ENCODE measurements at places on chromosomes 11 and 22.

GRCh38 chr11:56089697-56090096 is 3.4 kb upstream of the OR8I2 start:
- no peak for DNase-seq

- DNase-seq, result no peak
These were observed 26.4 kb downstream of the ADAMTS15 start for GRCh38 chr11:130474637-130475400.

- no peak for DNase-seq
These were observed 1.4 kb upstream of the STIM1 start for GRCh38 chr11:3853899-3854659.

DNA sequence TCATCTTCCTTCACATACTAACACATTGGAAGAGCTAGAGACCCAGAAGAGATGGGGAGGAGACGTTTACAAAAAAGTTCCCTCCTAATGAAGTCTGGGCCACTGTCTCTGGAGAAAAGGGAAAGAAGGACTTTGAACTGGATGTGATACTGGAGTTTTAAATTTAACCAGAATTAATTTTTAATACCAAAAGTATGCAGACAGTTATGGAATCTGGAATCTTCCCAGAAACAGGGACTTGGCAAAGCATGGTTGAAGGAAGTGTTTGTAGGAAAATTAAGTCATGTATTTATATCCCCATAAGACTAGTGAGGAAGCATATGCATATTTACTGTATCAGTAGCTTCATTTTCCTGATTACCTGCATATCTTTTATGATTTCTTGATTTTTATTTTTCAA is 215.5 kb downstream of the TTC28 start:
- no peak for DNase-seq

GRCh38 chr22:20083157-20083890 is 3.3 kb downstream of the DGCR8 start:
- no peak for DNase-seq

- DNase-seq, result no peak
These were observed 9.2 kb upstream of the FAM83F start for GRCh38 chr22:39985383-39986035.

GRCh38 chr22:37802310-37803194 is 5.2 kb upstream of the GCAT start:
- DNase-seq, result no peak

DNA sequence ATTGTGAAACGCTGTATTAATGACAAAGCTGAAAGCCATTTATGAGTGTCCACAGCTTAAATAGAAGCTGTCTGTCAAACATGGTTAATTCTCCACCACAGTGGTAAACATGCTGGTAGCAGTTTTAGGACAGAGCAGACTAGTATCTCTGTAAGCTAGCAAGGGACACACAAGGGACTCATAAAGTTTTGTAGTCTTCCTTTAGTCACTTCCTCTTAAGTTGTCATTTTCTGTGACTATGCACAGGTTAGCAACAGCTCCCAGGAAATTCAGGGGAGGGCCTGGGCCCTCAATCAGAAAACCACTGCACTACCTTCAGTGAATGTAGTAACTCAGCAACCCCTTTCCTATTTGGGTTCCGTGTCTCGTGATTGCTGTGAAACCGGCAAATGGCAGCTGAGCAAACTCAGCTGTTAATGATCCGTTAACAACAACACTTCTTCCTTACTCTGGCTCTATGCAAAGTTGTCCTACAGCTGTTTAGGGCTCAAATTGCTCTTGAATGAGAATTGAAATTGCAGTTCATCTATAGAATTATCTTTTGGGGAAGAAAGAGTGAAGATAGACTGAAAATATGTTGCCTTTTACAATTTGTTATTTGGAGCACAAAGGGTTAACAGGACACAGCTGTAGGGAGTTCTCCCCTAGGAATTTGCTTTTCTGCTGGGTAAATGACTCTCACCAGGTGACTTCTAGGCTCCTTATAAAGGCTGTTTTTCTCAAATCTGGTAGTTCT is at the start of gene MMP26:
Gene MMP26 (plus strand): TSS at position 731 of the 736 bp plus-strand sequence.
- no peak for DNase-seq

GRCh38 chr11:65558930-65559509 is 861 bp upstream of the LTBP3 start:
- DNase-seq, result no peak

GRCh38 chr22:37222440-37222971 is 10.2 kb upstream of the SSTR3 start:
- DNase-seq, result no peak

- peak; percentile 46 for DNase-seq
These were observed 16.4 kb downstream of the SLN start for GRCh38 chr11:107695446-107695845.

DNA sequence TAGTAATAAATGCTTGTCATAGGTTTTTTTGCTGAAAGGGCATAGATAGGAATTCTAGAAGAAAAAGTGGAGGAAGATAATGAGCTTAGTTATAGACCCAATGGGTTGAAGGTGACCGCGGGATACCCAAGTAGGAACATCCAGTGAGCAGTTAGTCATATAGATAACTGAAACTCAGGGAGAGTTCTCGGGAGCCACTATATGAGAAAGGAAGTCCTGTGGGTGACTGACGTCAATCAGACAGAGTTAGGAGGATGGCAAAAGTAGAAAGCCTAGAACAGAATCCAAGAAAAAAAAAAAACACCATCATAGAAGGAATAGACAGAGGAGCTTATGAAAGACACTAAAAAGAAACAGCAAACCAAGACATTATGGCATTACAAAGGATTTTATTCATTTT is 1.6 kb upstream of the CNGA4 start:
- DNase-seq, result no peak

DNA sequence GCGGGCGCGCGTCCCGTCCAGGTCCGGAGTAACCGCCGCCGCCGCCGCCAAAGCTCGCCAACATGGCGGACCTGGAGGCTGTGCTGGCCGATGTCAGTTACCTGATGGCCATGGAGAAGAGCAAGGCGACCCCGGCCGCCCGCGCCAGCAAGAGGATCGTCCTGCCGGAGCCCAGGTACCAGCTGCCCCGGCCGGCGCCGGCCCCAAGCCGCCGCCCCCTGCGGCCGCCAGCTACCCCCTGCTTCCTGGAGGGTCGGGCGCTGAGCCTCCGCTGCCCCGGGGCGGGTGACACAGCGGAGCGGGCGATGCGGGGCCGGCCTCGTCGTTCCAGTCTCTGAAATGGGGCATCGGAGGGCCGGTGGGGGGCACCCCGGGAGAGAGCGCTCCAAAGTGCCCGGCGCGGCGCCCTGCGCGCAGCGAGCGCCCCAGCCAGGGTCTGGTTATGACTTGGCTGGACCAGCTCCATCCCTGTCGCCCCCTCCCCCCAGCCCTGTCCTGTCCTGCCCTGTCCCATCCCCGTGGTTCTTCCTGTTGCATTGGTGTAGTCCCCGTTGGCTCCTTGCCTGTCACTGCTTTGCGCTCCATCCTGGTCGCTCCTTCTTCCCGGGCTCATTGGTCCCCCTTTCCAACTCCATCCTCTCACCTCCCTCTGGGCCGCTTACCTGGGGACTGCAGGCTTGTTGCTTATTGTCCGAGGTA is 653 bp downstream of the GRK3 start:
- DNase-seq, result no peak

DNA sequence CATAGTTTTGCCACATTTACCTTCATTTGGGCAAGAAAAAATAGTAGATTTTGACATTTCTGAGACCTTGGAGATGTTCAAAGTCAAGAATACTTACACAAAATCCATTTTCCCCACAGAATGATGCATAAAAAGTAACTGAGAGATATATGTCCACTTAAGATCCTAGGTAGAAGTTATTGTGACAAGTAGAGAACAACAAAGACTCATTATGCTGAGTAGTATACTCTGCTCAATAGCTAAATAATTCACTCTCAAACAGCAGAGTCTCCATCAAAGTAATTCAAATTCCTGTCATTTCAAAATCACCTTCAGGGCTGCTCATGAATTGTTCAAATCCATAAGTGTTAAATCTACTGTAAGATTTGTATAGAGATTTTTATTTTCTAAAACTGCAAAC is 35.3 kb downstream of the IMMP1L start:
- no peak for DNase-seq

- DNase-seq, result no peak
These were observed 83.6 kb upstream of the ZBED5 start for GRCh38 chr11:10941414-10941813.

GRCh38 chr22:25696763-25697162 is 45.2 kb upstream of the MYO18B start:
- no peak for DNase-seq

GRCh38 chr11:92545906-92546471 is 321.4 kb downstream of the FAT3 start:
- no peak for DNase-seq
